Stimulated activated CD4-positive, alpha-beta T cell treated with anti-CD3 and anti-CD28 coated beads, Interleukin-15, amount 100 ng/mL, for 48 hours (primary cell): ENCODE measurements at places on chromosomes 11 and 22.

DNA sequence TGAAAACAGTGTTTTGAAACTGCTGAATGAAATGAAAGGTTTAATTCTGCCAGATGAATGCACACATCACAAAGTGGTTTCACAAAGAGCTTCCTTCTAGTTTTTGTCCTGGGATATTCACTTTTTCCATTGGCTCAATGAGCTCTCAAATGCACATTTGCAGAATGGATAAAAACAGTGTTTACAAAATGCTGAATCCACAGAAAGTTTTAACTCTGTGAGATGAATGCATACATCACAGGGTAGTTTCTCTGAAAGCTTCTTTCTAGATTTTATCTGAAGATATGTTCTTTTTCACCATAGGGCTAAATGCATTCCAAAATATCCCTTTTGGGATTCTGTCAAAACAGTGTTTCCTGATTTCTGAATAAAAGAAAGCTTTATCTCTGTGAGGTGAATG lies 237.6 kb downstream of the OR4A5 start:
- DNase-seq: no peak

GRCh38 chr11:88521399-88521798 lies 183.9 kb upstream of the CTSC start:
- DNase-seq: no peak

GRCh38 chr11:102391549-102392237 lies 44.7 kb downstream of the BIRC2 start:
- DNase-seq: no peak

- no peak for DNase-seq
Observed at GRCh38 chr11:101321222-101321621, 191.6 kb upstream of the PGR start.

- no peak for DNase-seq
Observed at GRCh38 chr11:111663820-111664219, 61.6 kb downstream of the SIK2 start.

DNA sequence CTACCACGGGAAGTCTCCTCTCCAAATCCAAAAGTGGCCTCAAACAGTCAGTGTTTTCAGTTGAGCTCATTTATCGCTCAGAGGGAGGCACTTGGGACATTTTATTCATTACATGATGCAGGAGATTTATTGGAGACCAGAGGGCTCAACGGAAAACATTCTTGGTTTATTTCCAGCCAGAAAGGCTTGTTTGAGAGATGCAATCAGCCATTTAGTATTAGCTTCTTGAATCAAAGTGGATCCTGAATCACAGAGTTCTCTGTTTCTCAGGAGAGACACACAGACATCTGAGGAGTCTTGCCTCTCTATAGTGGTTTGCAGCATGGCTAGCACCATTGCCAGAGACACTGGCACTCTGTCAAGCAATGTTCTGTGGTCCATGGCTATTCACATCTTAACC lies 31.5 kb downstream of the CD44 start:
- no peak for DNase-seq

DNA sequence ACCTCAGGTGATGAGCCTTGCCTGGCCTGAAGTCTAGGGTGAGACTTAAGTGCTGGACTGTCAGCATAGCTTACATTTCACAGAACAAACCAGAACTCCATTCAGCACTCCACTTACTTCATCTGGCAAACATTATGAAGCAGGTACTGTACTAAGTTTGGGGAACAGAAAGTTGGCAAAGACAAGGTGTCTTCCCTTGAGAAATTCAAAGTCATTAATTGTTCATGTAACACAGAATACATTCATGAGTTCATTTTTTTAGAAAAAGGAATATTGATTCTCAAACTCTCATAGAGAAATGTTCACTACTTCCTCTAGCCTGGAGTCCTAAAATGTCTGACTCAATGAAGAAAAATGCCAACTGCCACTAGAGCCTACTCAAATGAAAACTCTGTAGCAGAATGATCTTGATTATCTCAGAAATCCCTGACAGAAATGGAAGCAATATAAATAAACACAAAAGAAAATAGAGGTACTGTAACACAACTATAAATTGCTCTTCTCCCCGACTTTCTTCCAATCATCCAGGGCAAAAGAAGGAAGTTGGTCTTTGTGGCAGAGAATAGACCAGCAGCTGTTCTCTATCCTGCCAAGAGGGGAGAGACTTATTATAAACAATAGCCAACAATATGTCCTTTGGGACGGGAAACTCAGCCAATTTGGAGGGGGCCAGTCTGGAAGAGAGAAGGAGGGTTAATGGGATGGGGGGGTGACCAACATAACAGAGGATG lies 129.2 kb upstream of the MTMR2 start:
- DNase-seq: no peak

DNA sequence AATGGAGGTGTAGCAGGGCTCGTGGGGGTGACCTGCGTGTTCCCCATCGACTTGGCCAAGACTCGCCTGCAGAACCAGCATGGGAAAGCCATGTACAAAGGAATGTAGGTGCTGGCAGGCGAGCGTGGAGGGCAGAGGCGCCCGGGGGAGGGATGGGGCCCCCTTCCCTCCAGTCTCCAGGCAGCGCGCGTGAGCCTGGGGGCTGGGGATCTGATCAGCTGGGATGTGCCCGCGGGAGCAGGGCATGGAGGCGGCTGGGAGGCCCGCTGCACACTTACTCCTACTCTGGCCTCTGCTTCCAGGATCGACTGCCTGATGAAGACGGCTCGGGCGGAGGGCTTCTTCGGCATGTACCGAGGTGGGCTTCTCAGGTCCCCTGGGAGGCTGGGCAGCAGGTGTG lies 17.8 kb downstream of the SLC25A18 start:
- DNase-seq: no peak

- no peak for DNase-seq
Observed at GRCh38 chr22:24244144-24244787, 616 bp downstream of the GGT5 start.

- DNase-seq: no peak
Observed at GRCh38 chr11:94034207-94034606, 13.1 kb downstream of the HEPHL1 start.
